ENCODE measurements at places on chromosomes 16 and 17. TPM values are rescaled to one million over a fixed set of nuclear protein-coding genes. Genes with fewer than 3 reads are reported as not detected.

SPPL2C gene
- total RNA-seq = not detected

- H3K4me3 ChIP-seq = no peak overlapping the region
- peaks cover 53% of the 10 kb centered on the region for H3K36me3 ChIP-seq
- H3K27ac ChIP-seq = no peak overlapping the region
- no peaks in the 10 kb centered on the region for H3K4me1 ChIP-seq
- DNase-seq = no peak
Measured at GRCh38 chr16:3118846-3119245, 6.5 kb downstream of the ZNF205 start.

DNA sequence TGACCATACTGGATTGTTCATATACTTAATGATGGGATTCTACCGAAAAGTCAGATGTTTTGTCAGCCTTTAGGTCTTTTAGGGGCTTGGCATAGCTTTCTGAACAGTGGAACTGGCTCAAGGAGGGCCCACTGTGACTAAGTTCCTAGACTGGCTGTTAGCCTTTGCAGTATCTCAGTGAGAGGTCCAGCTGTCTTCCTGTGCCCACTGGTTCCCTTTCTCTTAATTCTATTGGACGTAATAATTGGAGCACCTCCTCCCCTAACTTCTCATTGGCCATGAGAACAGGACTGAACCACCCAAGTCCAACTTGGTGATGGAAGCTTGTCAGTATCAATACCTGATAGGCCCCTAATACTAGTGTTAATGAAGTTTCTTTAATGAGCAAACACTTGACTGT, 13.5 kb downstream of the KPNA2 start:
- H3K27ac ChIP-seq = no peak overlapping the region
- DNase-seq = peak; percentile 25
- H3K4me1 ChIP-seq = no peaks in the 10 kb centered on the region

- H3K27me3 ChIP-seq = no peaks in the 10 kb centered on the region
- peak overlapping the region; percentile 69 for H3K27ac ChIP-seq
- H3K36me3 ChIP-seq = peaks cover 45% of the 10 kb centered on the region
- no peak overlapping the region for H3K4me3 ChIP-seq
- DNase-seq = no peak
- peaks cover 26% of the 10 kb centered on the region for H3K4me1 ChIP-seq
Measured at GRCh38 chr17:76714822-76715495, 4.2 kb upstream of the MXRA7 start.

DNA sequence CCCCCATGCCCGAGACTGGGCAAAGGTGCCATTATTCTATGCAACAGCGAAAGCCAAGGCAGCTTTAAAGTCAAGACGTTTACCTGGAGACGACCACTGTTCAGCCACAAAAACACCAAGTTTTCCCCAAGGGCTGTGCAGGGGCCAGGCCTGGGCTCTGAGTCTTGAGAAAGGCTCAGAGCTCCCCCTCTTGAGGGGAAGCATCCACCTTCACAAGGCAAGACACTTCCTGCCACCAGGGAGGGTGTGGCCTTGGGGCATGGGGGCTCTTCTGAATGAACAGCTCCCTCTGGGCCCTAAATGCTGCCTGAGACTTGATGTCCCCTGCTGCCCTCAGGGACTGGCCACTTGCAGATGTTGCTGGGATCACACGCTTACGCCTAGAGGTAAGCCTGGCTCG, 26.5 kb downstream of the PDIA2 start:
- no peaks in the 10 kb centered on the region for H3K27me3 ChIP-seq
- DNase-seq = no peak
- H3K36me3 ChIP-seq = peaks cover 70% of the 10 kb centered on the region
- H3K4me1 ChIP-seq = no peaks in the 10 kb centered on the region
- no peak overlapping the region for H3K4me3 ChIP-seq
- H3K27ac ChIP-seq = no peak overlapping the region

Measured in ascending aorta (tissue), 2 donors.